Spinal cord (tissue), 10 donors: ENCODE measurements at places on chromosomes 1 and 21. TPM values are rescaled to one million over a fixed set of nuclear protein-coding genes. Genes with fewer than 3 reads are reported as not detected.

DNA sequence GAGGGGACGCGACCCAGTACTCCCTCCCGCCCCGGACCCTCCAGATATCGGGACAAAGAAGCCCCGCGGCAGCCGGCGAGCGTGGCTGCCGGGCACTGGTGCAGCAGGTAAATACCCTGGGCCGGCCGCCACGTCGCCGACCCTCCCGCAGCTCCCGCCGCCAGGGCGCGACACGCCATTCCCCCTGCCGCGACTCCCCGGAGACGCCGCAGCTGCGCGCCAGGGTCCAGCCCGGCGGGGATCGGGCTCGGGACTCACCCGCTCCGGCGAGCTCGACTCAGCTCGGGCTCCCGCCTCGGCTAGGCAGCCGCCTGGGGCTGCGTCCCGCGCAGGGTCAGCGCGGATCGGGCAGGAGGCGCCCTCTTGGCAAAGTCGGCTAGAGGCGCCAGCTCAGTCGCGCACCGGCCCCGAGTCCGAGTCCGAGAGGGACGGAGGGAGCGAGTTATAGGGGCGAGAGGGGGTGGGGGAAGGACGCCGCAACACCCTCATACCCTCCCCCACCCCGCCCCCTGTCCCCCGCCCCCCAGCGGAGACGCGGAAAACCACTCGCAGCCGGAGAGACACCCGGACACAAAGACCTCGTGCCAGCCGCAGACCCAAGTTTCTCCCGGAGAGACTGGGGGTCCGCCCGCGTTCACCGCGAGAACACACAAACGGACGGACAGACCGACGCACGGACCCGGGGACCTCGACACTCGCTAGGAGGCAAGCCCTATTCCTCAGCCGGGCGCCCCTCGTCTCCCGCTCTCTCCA lies 985 bp downstream of the SYT6 start:
- DNase-seq = peak; percentile 71
- H3K4me1 ChIP-seq = peaks cover 53% of the 10 kb centered on the region
- H3K36me3 ChIP-seq = no peaks in the 10 kb centered on the region
- H3K27ac ChIP-seq = no peak overlapping the region

DNA sequence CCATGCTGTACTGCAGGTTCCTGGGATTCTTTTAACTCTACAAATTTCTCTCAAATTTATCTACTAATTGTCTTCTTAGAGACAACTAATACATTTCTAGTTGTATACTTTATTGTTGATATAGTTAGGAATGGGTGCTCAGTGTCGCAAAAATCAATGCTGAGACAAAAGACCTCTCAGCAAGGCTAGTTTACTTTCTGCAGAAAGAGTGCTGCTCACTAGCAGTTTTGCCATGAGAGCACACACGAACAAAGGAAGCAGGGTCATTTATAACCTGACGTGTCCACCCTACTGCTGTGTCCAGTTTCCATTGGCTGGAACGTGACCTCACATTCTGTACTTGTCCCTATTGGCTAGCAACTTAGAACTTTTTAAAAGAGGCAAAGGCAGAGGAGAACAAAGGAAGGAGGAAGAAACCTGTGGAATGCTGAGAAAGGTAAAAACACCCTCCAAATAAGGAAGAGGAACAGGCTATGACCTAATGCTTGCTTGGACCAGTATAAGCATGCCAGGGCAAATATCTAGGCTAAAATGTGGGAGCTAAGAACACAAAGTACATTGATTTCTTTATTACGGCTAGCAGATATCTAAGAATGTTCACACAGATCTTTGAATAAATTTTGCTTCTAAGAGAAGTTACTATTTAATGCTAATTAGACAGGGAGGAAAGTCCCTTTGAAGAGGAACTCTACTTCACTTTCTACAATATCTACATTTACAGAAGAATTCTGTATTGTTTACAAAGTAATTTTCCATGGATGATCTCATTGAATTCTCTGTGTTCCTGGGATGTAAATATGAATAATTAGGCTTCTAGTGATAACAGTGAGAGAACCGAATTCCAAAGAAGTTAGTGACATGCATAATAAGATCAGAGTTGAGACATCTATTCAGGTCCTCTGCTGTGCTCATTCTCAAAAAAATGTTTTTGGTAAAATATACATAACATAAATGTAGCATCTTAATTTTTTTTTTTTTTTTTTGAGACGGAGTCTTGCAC lies 86.0 kb upstream of the MAP10 start:
- H3K36me3 ChIP-seq = no peaks in the 10 kb centered on the region
- no peaks in the 10 kb centered on the region for H3K4me1 ChIP-seq
- H3K27ac ChIP-seq = no peak overlapping the region
- no peak for DNase-seq

- DNase-seq = no peak
- H3K27me3 ChIP-seq = no peaks in the 10 kb centered on the region
- H3K36me3 ChIP-seq = peaks cover 50% of the 10 kb centered on the region
These were observed 19.4 kb downstream of the LGALS8 start for GRCh38 chr1:236543065-236543669.

Gene NKAIN1
- 52.2 TPM for polyA plus RNA-seq

DNA sequence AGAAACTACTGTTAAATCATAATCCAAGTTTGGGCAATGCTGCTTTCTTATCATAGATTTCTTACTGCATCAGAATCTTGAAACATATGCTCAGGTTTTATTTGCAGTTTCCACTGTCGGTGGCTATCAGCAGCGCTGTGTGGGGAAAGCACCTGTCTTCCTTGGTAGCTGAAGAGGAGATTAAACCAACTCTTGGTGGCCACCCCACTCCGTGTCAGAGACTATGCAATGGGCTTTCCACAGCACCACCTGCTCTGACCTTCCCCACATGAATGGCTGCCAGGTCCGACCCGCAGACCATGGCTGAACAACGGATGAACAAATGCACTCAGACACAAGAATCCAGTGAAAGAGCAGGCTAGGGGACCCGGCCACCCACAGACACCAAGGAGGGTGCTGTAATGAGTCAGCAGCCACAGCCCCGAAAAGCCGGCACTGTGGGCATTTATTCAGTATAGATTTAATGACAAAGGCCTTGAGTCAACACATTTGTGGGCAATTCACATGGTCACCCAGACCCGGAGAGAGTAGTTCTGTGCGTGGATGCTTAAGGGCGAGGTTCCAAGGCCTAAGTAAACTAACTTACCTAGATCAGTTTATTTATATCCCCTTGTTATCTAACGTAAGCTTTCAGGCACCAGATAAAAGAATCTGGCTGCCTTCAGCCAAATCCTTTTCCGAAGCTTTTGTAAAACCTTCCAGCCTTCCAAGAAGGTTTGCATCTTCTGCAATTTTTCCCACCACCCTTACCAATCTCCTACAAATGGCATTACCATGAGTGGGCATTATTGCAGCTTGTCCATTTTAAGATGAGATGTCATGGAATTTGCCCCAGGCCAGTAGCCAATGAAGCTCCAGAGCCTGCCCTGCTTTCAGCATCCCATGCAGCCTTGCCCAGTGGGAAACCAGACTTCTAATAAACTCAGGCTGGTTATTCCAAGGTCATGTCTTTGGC lies 82.7 kb downstream of the HLCS start:
- H3K4me1 ChIP-seq = no peaks in the 10 kb centered on the region
- H3K27me3 ChIP-seq = no peaks in the 10 kb centered on the region
- H3K4me3 ChIP-seq = no peak overlapping the region
- DNase-seq = no peak

DNA sequence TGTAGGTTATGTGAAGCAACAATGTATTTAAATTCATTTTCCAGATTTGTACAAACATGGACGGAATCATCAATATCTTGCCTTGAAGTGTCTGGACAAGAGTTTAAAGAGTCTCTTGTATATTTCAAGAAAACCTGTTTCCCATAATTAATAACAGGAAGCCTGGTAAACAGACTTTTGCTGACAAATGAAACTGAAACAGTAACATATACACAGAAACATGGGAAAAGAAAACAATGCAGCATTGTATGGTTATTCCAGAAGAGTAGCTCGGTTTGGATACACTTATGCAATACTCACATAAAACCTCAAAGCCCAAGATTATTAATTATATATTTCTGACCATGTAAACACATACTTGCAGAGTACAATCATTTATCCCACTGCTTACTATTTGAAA lies 265.5 kb downstream of the PTPRC start:
- H3K27me3 ChIP-seq = no peaks in the 10 kb centered on the region
- H3K4me1 ChIP-seq = peaks cover 7% of the 10 kb centered on the region
- DNase-seq = no peak
- H3K27ac ChIP-seq = peak overlapping the region; percentile 80
- H3K36me3 ChIP-seq = peaks cover 1% of the 10 kb centered on the region
